ENCODE measurements at places on chromosomes 12 and 14.

DNA sequence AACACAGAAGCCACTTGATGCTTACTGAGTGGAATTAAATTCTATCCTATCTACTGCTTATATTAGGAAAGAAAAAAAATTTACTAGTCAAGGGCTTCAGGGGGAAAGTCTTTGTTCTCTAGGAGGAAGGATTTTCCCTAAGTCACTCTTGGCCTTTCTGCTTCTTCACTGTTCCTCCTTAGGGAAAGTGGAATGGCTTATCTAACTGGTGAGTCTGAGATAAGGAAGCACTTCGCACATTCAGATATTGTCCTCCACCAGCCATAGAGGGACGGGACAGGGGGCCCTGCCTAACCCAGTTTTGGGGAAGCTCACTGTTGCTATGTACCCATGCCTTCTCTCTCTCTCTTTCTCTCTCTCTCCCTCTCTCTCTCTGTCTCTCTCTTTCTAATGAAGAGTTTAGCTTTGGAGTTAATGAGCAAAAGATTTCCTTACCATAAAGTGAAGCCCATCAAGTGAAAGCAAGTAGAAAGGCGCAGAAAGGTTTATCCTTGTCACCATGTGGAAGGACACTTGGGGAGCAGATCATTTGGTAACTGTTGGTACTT is 450.6 kb downstream of the ZFP36L1 start:
- DNase-seq = no peak

DNA sequence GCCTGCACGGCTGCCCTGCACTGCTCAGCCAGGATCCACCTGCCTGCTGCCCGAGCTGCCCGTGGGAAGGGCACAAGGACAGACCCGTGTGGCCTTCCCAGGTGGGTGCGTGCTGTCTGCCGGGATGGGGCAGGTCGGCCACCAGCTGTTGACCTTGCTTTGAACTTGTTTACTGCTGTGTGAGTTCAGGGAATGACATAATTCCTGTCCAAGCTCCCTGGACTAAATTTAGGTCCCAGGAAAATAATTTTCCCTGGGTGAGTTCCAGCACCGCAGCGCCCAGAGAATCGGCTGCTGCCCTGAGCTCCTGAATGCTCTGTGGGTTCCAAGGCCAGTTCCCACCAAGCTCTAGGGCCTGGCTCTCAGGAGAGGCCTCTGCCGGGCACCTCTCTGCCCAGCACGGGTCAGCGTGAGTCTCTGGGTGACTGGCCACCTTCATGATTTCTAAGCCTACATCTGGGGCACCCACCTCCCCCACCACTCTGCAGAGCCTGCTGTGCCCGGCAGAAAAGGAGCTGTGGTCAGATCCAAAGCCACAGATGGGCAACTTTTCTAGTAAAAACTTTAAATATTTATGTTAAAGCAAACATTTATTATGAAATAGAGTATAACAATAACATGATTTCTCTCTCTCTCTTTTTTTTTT is 27.2 kb upstream of the MLXIP start:
- no peak for DNase-seq

- no peak for DNase-seq
Measured at GRCh38 chr14:104563191-104563741, 16.3 kb upstream of the C14orf180 start.

DNA sequence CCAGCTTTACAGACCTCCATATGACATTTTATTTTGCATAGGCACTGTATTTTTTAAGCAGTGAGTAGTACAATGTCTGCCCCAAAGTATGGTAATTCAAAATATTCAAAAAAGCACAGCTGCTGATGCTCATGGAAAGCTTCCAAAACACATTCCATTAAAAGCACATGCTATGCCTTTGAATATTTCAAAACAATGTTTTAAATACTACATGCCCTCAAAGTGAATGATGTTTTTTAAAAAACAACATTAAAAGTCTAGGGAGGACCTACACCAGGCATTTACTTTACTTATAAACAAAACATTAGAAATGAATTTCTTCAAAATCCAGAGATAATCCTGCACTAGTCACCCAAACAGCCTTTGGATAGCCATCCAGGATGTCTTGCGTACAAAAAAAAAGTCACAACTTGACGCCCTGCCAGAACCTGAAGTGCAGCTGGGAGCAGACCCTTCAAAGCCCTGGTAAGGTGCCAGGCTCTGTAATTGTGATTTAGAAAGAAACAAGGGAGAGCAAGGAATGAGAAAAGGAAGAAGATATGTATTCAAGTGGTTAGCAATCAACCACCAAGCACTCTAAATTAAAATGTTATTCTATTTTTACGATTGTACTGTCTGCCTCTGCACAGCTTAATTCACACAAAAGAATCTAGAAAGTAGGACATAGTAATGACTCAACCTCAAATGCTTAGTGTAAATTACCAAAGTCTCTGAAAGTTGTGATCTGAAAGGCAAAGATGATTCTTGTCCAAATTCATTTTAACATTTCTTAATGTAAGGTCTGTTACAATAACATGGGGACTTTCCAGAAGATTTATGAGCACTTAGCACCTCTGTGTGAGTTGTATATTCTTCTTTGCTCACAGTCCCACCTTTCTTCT is 31.9 kb downstream of the CEP83 start:
- DNase-seq = no peak

DNA sequence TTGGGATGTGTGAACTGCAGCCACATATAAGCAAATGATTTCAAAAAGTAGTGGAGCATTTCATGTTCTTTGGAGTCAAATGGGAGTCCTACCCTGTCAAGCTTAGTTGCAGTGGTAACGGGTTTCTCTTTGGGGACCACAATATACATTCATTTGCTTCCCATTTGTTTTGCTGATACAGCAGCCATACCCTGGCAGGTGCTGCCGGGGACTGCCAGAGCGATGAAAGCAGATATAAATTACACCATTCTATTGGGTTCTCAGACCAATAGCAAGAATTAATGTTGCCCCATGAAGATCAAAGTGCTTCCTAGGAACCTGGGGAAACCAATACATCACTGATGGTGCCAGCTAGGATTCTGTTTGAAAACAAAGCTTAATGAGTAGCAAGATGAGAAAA is 1621.5 kb upstream of the FLRT2 start:
- no peak for DNase-seq

- no peak for DNase-seq
Measured at GRCh38 chr14:68771631-68772030, 21.2 kb downstream of the ZFP36L1 start.

DNA sequence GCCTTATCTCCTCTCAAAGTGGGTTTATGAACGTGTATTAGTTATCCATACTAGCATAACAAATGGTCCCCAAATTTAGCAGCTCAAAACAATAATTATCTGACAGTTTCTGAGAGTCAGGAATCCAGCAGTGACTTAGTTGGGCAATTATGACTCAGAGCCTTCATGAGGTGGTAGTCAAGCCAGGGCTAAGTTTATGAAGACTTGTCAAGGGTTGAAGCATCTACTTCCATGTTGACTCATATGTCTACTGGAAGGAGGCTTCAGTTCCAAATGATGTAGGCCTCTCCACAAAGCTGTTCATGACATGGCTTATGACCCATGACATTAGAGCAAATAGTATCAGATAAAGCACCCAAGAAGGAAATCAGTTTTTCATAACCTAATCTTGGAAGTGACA is 73.2 kb downstream of the IPO8 start:
- DNase-seq = no peak

Data from stimulated activated CD4-positive, alpha-beta T cell treated with anti-CD3 and anti-CD28 coated beads, Interleukin-15, amount 100 ng/mL, for 1 hour (primary cell).